Erythroblast (primary cell): ENCODE measurements at places on chromosomes 1 and 21.
A peak's percentile ranks its signal among the peaks of the same experiment; 100 is the strongest.

- no peak for DNase-seq
These were observed 23.4 kb downstream of the TEX35 start for GRCh38 chr1:178536329-178536728.

- no peak for DNase-seq
These were observed 20.6 kb upstream of the LAMC2 start for GRCh38 chr1:183165456-183165855.

DNA sequence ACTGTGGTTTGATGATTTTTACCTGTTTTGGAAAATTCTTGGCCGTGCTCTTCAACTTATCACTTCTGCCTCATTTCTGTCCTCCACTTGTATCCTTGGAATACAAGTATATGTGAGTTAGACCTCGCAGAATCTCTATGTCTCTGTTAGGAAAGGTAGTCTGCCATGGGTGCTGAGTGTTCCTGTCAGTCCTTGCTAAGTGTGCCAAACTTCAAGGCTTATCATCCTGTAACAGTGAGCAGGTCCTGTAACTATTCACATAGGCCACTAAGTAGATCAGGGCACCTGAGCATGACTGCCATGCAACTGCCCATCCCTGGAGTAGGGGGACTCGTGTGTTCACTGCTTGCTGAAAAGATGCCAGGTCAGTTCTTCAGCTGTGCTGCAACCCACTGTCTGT, 24.2 kb upstream of the BMP8B start:
- no peak for DNase-seq

- peak; percentile 14 for DNase-seq
These were observed 12.1 kb downstream of the RHOU start for GRCh38 chr1:228747301-228747935.

DNA sequence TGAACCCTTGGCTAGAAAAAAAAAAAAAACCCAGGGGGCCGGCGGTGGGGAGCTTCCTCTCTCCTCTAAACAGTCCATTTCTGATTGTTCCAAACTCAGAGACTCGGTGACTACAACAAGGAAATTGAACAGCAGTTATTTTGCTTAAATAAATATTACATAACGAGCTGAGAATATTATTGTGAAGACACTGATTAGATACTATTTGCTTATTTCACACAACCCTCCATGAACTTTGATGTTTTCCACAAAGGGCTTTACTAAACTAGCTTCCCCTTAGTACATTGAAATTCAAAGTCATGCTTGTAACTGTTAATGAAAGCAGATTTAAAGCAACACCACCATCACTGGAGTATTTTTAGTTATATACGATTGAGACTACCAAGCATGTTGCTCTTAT, at the start of gene CFHR5:
Gene CFHR5, plus strand, starts transcription at position 279 of the 400 bp plus-strand sequence. Its CDS starts 109 bp downstream, at position 388.
- no peak for DNase-seq

GRCh38 chr1:201053155-201053860, 29.8 kb upstream of the KIF21B start:
- no peak for DNase-seq

GRCh38 chr1:160082487-160082886, 1.1 kb downstream of the KCNJ9 start:
- DNase-seq, result no peak
